ENCODE measurements at places on chromosomes 5 and 9.
A peak's percentile ranks its signal among the peaks of the same experiment; 100 is the strongest.

DNA sequence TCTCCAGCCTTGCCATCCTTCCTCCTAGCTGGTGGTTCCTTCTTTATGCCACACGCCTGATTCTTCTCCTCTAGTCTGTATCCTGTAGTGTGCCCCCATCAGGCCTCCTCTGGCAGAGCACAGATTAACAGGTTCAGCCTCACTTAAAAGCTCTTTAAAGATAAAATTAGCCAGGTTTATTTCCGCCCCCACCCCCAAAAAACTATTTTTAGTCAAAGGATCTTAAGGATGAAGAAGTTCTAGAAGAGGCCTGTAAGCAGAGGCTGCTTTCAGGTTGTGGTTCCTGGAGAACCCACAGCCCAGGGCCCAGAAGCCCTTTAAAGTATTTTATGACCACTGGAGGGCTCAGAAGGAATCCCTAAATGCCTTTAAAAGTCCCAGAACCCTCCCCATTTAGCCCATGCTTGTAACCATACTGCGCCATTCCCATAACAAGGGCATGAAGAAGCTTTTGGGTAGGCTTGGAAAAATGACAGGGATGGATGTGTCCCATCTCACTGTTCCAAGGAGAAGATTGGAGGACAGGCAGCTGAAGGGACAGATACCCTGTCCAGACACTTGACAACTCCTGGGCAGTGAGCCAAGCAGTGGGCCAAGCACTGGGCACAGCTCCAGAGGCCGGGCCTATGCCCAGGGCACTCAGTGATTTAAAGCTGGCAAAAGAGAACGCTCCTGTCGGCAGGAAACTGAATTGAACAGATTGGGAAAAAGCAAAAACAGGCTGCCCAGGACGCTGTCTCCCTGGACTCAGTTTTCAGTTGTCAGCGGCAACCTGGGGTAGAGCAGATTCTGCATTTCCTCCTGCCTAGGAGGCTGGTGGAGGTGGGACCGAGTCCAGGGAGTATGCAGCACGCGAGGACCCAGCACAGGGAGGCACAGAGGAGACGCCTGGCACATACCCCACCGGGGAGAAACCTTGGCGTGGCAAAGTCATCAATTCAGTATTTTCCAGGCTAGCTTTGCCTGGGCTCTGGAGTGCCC is 106.3 kb upstream of the SSBP2 start:
- DNase-seq: peak; percentile 90

GRCh38 chr9:131734165-131734610 is 5.7 kb downstream of the RAPGEF1 start:
- peak; percentile 74 for DNase-seq

- DNase-seq: peak; percentile 64
Observed at GRCh38 chr5:160048131-160048530, 39.2 kb downstream of the TTC1 start.

DNA sequence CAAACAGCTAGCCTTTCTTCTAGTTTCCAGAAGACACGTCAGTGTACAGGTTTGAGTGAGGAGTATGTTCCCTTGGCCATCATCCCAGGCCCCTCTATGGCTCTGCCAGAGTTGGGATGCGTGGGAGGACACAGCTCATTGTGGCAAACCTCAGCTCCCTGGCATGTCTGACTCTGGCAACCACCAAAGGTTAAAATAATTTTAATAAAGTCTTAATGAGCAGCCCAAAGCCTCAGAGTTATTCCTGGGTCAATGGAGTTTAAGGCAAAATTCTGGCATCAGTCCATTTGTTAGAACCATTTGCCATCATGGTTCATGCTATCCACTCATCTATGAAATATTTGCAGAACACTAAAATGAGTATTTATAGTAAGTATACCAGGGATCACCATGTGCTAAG is 79.8 kb upstream of the PAPPA start:
- no peak for DNase-seq

GRCh38 chr5:59800347-59800893 is 93.1 kb downstream of the PDE4D start:
- no peak for DNase-seq

- DNase-seq: no peak
Observed at GRCh38 chr9:101706997-101707396, 31.4 kb downstream of the GRIN3A start.

DNA sequence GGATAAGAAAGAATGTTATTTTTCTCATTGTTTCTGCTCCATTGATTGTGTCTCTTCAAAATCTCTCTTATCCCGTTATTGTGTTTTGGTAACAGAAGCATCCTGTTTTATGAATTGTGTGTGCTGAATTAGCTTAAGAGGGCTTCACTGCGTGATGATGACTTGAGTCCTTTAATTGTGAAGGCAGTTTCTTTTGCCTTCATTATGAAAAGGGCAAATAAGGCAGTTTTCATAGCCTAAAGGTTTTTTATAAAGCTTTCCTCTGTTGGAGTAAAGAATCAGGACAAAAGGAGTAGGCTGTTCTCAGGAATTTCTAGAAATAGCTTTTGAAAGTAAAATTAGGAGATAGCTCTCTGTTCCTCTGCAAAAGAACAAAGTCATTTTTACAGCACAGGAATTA is 169.8 kb downstream of the FOCAD start:
- no peak for DNase-seq

DNA sequence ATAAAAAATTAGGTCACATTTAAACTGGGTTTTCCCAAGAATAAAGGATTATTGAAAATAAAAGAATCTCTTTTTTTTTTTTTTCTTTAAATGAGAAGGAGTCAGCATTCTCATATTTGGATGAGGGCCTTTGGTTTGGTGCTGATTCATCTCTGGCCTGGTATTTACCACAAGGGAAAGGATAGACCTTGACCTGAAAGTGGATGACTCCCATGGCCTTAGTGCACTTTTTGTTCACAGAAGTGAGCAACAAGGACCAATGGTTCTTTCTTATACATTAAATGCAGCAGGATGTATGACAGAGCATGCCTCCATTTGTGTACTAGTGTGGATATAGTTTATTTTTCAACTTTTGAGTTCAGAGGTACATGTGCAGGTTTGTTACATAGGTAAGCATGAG is 6.9 kb downstream of the YTHDC2 start:
- no peak for DNase-seq

GRCh38 chr5:52356311-52356918 is 431.3 kb upstream of the ITGA1 start:
- DNase-seq: no peak

DNA sequence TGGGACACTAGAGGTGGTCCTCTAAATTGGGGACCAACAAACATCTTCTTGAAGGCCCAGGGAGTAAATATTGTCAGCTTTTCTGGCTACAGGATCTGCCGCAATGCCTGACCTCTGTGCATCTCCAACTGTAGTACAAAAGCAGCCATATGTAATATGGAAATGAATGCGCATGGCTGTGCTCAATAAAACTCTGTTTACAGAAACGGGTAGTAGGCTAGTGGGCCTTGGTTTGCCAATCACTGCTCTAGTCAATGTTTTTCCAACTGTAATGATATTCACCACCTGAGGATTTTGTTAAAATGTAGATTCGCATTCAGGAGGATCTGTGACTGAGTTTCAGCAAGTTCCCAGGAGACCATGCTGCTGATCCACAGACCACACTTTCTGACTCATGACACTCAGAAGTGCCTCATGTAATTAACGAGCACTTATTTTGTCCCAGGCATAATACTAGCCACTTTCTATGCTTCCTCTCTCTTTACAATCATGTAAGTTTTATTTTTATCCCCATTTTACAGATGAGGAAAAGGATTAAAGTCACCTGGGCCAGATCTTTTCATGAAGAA is 96.9 kb downstream of the MED27 start:
- DNase-seq: no peak

- DNase-seq: no peak
Observed at GRCh38 chr5:154485096-154485491, 7.1 kb upstream of the HAND1 start.

DNA sequence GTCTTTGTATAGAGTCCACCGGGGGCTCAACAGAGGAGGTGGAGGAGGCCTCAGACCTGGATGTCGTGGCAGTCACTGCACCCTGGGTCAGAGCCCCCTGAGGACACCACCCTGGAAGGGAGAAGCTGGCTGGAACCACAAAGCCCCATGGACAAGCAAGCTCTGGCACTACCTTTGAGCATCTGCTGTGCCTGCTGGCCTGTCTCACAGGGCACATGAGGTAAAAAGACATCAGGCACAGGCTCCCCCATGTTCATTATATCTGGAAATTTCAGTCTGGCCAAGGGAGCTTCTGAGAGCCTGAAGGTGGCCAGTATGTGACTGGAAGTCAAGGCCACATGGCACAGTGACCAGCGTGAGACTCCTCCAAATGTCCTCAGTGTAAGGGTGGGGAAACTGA is 22.9 kb downstream of the KCNMB1 start:
- no peak for DNase-seq

DNA sequence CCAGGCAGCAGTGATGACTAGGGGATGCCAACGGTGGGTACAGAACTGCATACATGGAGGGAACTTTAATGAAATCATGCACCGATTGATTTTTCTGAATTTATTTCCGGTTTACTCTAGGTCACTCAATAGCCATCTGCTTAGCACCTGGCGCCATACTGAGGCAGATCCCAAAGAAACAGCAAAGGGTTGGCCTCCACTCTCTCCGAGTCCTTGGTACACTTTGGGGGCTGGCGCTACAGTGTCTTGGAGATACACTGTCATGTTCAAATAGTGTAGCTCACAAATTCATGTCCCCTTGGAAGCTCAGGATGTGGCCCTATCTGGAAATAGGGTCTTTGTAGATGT is 116.3 kb downstream of the BOD1 start:
- DNase-seq: no peak

- DNase-seq: peak; percentile 49
Observed at GRCh38 chr5:76679231-76679630, 36.7 kb upstream of the F2R start.

- no peak for DNase-seq
Observed at GRCh38 chr5:145101246-145101645, 733.9 kb downstream of the PRELID2 start.
